ENCODE measurements at places on chromosomes 16 and 17.

GRCh38 chr17:18117982-18118975 is 9.7 kb downstream of the MYO15A start:
- DNase-seq = no peak

- DNase-seq = no peak
Measured at GRCh38 chr17:7038025-7038862, 2.4 kb downstream of the SLC16A13 start.

GRCh38 chr17:13153036-13153435 is 135.2 kb upstream of the ELAC2 start:
- no peak for DNase-seq

DNA sequence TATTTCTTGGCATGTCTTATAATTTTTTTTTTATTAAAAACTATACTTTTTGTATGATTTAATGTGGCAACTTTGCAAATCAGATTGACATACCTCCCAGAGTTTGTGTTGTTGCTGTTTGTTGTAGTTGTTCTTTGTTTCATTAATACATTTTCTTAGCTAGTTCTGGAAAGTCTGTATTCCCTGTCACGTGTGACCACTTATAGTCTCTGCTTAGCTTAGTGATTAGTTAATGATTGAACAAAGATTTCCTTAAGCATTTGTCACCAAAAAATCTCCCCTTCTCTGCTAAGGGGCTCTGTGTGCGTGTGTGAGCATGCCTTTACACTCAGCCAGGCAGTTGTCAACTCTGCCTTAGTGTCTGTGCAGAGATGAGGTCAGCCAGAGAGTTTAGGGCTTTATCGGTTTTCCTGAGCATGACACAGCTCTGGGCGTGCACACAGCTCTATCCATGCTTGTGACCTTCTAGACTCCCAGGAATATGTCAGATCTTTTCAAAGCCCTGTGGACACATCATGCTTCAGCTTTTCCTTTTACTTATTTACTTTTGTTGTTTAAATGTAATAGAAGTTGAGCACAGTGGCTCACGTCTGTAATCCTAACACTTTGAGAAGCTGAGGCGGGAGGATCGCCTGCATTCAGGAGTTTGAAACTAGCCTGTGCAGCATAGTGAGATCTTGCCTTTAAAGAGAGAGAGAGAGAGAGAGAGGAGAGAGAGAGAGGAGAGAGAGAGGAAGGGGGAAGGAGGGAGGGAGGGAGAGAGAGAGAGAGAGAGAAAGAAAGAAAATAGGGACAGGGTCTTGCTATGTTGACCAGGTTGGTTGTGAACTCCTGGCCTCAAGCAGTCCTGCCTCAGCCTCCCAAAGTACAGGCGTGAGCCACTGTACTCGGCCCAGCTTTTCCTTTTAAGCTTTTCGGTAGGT is 21.9 kb downstream of the DNAI2 start:
- no peak for DNase-seq

DNA sequence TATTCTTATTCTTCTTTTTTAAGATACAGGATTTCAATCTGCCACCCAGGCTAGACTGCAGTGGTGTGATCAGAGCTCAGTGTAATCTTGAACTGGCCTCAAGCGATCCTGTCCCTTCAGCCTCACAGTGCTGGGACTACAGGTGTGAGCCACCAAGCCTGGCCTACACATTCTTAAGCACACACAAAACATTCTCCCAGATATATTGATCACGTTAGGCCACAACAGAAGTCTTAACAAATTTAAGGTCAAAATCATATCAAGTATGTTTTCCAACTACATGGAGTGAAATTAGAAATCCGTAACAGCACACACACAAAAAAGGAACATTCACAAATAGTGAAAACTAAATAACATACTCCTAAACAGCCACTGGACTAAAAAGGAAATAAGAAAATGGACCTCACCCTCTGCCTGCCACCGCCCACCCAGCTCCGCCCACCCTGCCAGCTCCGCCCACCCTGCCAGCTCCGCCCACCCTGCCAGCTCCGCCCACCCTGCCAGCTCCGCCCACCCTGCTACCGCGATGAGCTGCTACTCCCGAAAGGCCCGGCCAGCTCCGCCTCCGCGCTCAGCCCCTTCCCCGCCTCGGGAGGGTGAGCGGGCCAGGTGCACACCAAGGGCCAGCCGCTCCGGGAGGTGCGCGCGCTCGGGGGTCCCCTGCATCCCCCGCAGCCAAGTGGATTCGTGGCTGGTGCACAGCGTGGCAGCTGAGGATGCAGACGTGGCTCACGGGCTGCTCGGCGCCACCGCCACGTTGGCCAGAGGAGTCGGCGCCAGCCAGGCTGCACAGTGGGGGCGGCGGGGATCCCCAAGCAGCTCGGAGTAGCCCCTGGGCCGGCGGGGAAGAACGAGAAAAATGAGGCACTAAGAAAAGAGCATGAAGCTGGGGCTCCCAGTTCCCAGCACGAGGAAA is 41.2 kb downstream of the C16orf87 start:
- peak; percentile 25 for DNase-seq

GRCh38 chr16:81939164-81940056 is 71.9 kb downstream of the SDR42E1 start:
- no peak for DNase-seq

DNA sequence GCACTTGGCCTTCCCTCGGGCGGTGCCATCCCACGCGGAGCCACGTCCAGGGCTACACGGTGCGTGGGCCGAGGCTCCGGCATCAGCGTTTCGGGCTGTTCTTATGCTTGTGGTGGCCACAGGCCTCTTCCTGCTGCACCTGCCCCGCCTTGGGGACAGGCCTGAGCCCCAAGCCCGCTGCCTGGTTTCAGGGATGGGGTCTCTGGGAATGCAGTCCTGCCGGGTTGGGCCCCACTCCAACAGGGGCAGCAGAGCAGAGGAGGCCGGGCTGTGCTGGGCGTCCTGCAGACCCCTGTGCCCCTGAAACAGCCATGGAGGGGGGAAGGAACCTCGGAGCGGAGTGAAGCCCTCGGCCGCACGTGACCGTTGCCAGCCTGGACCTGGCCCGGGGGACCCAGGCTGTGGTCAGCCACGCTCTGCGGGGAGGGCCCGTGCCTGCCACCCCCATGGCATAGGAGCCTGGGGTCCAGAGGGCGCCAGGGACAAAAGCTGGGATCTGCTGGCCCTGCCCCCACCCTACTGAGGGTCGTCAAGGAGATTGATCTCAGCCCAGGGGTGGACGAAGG is 453 bp upstream of the WFIKKN1 start:
- DNase-seq = no peak

DNA sequence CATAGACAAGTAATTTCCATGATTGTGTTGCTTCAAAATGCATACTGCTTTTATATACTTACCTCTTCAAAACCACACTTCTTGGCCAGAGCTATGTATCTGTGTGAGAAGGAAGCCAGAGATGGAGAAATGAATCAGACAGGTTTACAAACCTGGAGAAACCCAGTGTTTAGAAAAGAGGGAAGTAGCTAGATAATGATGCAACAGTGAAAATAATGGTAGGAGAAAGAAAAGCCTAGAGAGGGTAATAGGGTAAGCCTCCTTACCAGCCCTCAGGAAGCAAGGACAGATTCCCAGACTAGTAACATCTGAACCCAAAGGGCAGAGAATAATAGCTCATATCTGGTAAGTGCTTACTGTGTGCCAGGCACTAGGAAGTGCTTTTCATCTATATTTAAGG is 250.3 kb upstream of the CDH11 start:
- DNase-seq = no peak

GRCh38 chr17:20276421-20276820 is 190.9 kb downstream of the LGALS9B start:
- DNase-seq = no peak

DNA sequence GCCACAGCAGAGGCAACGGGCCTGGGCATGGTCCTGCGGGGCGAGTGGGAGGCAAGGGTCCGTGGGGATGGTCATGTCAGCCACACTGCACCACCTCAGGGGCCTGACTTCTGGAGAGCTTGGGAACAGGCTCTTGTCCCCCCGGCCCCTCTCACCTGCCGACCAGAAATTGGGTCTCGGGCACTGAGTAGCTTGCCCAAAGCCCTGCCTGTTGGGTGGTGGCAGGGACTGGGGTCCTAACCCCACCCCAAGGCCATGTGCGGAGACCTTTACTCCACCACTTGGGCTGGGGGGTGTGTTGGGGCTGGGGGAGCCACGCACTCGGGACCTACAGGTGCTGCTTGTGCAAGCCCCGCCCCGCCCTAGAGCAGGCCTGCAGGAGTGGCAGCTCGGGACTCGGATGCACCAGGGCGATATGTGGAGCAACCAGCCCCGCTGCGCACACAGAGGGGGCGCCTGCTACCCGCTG is 24.2 kb upstream of the CHMP6 start:
- DNase-seq = no peak

DNA sequence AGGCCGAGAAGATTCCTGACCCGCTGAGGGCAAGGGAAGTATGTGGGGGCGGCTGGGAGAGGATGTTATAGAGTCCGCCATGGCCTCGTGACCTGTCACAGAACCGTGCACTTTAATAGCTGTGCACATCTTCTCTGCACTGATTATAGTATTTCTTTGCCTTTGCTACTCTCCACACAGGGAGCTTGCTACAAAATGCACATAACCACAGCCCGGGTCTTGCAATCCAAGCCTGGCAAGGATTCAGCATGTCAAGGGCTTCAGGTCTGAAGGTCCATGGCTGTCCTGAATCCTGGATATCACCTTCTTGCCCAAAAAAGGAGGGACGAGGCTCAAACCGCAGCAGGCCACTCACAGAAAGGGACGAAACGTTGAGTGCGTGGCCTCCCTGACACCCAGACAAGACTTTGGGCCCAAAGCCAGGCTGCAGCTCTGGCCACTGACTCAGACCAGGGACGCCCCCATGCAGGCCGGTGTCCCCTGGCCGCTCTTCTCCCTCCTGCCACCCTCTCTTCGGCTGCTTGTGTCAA is 43.7 kb downstream of the USP22 start:
- peak; percentile 27 for DNase-seq

DNA sequence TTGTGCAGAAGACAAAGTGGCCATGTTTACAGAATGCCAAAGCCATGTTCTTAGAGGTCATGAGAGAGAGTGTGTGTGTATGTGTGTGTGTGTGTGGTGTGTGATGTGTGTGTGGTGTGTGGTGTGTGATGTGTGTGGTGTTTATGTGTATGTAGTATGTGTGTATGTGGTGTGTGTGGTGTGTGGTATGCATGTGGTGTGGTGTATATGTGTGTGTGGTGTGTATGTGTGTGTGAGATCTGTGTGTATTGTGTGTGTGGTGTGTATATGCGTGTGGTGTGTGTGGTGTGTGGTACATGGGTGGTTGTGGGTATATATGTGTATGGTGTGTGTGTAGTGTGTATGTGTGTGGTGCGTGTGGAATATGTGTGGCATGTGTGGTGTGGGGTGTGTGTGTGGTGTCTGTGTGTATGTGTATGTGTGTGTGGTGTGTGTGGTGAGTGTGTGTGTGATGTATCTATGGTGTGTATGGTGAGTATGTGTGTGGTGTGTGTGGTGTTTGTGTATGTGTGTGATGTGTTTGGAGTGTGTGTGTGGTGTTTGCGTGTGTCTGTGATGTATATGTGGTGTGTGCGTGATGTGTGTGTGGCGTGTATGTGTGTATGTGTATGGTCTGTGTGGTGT is 8.2 kb upstream of the KRT17 start:
- DNase-seq = no peak

- no peak for DNase-seq
Measured at GRCh38 chr17:79077587-79077986, 3.0 kb downstream of the ENGASE start.

DNA sequence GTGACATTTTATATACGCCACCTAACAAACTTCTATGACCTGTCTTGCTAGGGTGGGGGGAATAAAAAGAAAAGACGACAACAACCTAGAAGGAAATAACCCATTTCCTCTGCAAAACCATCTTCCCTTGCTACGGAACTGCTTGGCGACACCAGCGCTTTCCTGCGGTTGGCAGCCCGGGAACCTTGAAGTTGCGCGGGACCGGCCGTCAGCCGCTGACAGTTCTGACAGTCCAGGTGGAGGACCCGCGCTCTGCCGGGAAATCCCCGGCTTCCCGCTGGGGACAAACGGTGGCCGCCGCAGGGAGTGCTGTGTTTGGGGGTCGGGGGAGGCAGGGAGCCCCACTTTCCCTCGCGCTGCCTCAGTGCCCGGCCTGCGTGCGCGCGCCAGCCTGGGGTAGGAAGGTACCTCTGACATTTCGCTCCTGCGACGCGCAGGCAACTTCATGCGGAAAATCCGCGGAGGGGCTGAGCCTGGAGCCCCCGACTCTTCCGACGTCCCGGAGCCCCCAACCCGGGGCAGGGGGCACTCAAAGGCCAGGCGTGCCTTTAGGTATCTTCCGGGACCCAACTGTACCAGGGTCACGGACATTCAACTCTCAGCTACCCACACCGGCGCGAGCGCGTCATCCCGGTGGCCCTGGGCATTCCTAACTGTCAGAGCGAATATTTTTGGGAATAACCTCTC is 516 bp downstream of the SLC16A6 start:
- no peak for DNase-seq

- DNase-seq = no peak
Measured at GRCh38 chr16:81333356-81333755, 18.6 kb downstream of the GAN start.

- DNase-seq = no peak
Measured at GRCh38 chr16:1338119-1338730, 4.8 kb downstream of the BAIAP3 start.

- peak; percentile 18 for DNase-seq
Measured at GRCh38 chr17:7881276-7882054, 7.1 kb upstream of the CHD3 start.

DNA sequence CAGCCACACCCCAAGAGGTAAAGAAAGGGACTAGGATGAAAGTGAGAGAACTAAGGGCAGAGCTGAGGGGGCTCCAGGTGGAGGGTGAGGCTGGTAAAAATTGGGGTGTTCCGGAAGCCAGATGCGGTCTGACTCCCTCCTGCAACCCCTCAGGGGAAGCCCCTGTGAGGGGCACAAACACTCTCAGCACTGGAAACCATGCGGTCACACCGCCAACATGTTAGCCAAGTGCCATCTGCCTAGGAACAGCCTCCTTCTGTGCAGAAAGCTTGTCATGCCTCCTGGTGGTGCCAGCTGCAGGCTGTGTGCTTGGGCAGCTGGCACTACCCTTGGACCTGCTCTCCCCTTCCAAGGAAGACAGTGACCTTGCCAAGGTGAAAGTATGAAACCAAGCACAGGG is 83.5 kb upstream of the RPL38 start:
- no peak for DNase-seq

GRCh38 chr17:41404024-41404671 is 6.7 kb upstream of the KRT31 start:
- DNase-seq = no peak

GRCh38 chr16:3654249-3654991 is at the start of gene DNASE1:
Gene DNASE1, plus strand, starts transcription at chr16:3654691. Its CDS starts 683 bp downstream, at chr16:3655374.
- no peak for DNase-seq

DNA sequence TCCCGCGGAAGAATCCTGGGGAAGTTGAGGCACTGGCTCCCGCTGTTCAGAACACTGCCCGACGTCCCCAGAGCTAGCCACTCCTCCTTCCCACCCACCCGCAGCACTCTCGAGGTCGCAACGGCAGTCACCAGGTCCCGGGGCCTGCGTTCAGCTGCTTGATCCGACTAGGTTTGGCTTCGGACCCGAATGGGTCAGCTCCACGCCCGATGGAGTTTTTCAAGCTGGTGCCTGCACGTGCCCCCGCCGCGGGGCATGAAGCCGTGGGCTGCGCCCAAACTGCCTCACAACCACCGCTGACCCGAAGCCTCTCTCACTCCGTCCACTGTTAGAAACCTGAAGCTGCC is 12.4 kb upstream of the ODF4 start:
- no peak for DNase-seq

- DNase-seq = no peak
Measured at GRCh38 chr17:65055280-65055707, 1.2 kb downstream of the GNA13 start.
